Mammary epithelial cell (primary cell): ENCODE measurements at places on chromosomes 1 and 21. TPM values are rescaled to one million over a fixed set of nuclear protein-coding genes. Genes with fewer than 3 reads are reported as not detected.

Gene KAZN
- total RNA-seq = 13.8 TPM

Gene UBL4B
- not detected in 2 replicates for total RNA-seq

Gene ADGRL4
- total RNA-seq = not detected in 2 replicates

Gene RASSF5
- total RNA-seq = 6.7 and 11.5 TPM in 2 replicates

Gene SLC5A9
- total RNA-seq = not detected in 2 replicates

Gene IL20
- not detected for total RNA-seq
